ENCODE measurements at places on chromosomes 3 and 15. TPM values are rescaled to one million over a fixed set of nuclear protein-coding genes. Genes with fewer than 3 reads are reported as not detected.
A peak's percentile ranks its signal among the peaks of the same experiment; 100 is the strongest.

- no peaks in the 10 kb centered on the region for H3K36me3 ChIP-seq
- no peak for DNase-seq
- H3K4me1 ChIP-seq, result no peaks in the 10 kb centered on the region
- H3K27ac ChIP-seq, result no peak overlapping the region
Observed at GRCh38 chr3:94360987-94361386, 298.1 kb downstream of the NSUN3 start.

DNA sequence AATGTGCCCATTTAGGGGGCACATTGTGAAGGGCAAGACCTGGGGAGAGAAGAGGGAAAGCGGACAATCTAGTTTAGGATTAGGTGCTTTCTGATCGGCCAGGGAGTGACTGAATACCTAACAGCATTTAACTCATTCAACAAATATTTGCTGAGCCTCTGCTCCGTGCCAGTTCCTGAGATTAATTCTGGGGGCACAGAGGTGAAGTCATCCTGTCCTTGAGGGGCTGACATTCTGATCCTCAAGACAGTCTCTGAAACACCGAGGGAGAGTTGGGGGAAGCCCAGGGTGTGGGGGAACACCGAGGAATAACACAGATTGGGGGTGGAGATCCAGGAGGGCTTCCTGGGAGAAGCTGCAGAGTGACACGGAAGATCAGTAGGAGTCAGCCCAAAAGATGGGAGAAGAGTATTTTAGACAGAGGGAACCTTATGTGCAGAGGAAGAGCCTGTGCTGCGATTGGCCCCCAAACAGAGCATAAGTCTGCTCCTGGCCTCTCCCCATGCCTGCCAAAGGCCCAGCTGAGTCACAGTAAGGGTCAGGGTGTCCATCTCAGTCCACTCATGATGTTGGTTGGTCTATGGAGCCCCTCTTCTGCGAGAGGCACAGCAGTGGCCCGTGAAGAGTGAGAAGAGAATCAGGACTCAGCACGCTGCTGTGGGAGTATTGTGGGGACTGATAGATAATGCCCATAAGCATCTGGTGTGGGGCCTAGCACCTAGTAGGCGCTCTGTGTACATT, 60.2 kb downstream of the AMOTL2 start:
- DNase-seq, result no peak
- H3K4me3 ChIP-seq, result no peak overlapping the region
- no peak overlapping the region for H3K27ac ChIP-seq

DNA sequence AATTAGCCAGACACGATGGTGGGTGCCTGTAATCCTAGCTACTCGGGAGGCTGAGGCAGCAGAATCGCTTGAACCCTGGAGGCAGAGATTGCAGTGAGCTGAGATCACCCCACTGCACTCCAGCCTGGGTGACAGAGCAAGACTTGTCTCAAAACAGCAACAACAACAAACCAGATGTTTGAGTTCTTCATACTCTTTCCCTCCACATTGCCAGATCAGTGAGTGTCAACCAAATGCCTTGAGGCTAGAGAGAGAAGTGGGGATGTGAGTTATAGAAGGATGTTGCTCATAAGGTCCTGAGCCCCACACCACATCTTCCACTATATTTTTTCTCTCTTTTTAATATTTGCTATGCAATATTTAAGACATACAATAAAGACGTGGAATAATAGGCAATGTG, 19.8 kb downstream of the MAPKBP1 start:
- no peaks in the 10 kb centered on the region for H3K27me3 ChIP-seq
- no peaks in the 10 kb centered on the region for H3K36me3 ChIP-seq
- no peak for DNase-seq
- no peak overlapping the region for H3K27ac ChIP-seq
- H3K4me3 ChIP-seq, result no peak overlapping the region

DNA sequence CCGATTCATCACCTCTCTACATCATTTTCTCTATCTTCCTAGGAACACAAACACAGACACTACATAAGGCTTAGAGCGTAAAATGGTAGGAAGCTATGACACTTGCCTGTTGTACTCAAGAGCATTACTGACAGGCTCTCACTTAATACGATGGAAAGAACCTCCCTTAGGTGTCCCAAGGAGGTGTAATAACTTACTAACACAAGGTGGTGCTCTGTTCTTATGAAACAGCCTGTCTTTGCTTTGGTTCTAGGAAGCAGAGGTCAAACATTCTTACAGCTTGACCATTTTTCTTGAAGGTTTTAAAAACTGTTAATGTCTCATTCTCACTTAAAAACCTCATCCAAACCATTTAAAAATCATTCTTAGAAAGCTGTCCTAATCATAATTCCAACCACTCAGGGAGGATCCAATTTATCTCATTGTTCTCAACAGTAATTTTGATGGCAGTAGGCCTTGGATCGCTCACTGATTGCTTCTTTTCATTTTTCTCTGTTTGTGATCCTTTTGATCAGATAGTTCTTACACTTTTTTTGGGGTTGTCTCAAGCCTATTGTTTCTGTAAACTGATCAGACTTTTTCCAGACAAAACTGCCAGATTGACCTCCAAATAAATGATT, 317.8 kb upstream of the AGTR1 start:
- no peak overlapping the region for H3K4me3 ChIP-seq
- no peaks in the 10 kb centered on the region for H3K36me3 ChIP-seq
- no peaks in the 10 kb centered on the region for H3K27me3 ChIP-seq

GRCh38 chr3:175378348-175378747, 519.2 kb downstream of the NAALADL2 start:
- H3K4me1 ChIP-seq, result no peaks in the 10 kb centered on the region
- no peak overlapping the region for H3K27ac ChIP-seq
- DNase-seq, result no peak
- no peak overlapping the region for H3K4me3 ChIP-seq
- no peaks in the 10 kb centered on the region for H3K36me3 ChIP-seq

ROPN1B gene
- not detected for total RNA-seq

PTX3 gene
- total RNA-seq, result not detected

GRCh38 chr3:71444028-71444860, 139.3 kb downstream of the FOXP1 start:
- peak overlapping the region; percentile 98 for H3K27ac ChIP-seq
- peak; percentile 61 for DNase-seq
- peaks cover 90% of the 10 kb centered on the region for H3K4me1 ChIP-seq
- H3K36me3 ChIP-seq, result peaks cover 26% of the 10 kb centered on the region
- peak overlapping the region; percentile 76 for H3K4me3 ChIP-seq

DNA sequence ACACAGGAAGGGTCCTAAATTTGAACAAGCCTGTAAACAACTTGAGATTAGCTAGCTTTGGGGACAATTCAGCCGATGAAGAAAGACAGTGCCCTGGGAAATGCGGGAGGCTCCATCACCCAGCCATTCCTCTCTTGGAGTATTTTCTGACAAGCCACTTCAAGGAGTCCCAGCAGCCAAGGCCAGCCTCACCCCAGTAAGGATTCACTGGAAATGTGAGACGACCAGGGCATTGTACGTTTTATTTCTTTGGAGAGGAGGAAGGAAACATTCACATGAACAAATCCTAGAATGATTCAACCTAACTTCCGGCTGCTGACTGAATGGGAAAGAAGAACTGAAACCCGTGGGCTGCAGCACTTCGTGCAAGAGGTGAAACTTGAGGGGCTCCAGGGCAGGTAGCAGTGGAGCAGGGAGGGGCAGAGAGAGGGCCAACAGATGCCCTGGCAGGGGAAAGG, 116.4 kb upstream of the ARHGEF3 start:
- peaks cover 81% of the 10 kb centered on the region for H3K4me1 ChIP-seq
- no peaks in the 10 kb centered on the region for H3K27me3 ChIP-seq
- peak overlapping the region; percentile 7 for H3K4me3 ChIP-seq
- peak overlapping the region; percentile 98 for H3K27ac ChIP-seq
- DNase-seq, result peak; percentile 76
- H3K36me3 ChIP-seq, result peaks cover 13% of the 10 kb centered on the region

GRCh38 chr3:182092662-182093262, 381.0 kb downstream of the SOX2 start:
- H3K36me3 ChIP-seq, result no peaks in the 10 kb centered on the region
- no peak overlapping the region for H3K27ac ChIP-seq
- H3K27me3 ChIP-seq, result no peaks in the 10 kb centered on the region
- no peaks in the 10 kb centered on the region for H3K4me1 ChIP-seq
- no peak overlapping the region for H3K4me3 ChIP-seq
- no peak for DNase-seq

- no peaks in the 10 kb centered on the region for H3K36me3 ChIP-seq
- H3K4me3 ChIP-seq, result no peak overlapping the region
- DNase-seq, result no peak
- H3K4me1 ChIP-seq, result no peaks in the 10 kb centered on the region
- no peaks in the 10 kb centered on the region for H3K27me3 ChIP-seq
- no peak overlapping the region for H3K27ac ChIP-seq
Observed at GRCh38 chr3:175227126-175227525, 368.0 kb downstream of the NAALADL2 start.

OR5H2 gene
- total RNA-seq, result not detected

SLC9C1 gene
- total RNA-seq, result not detected

DNA sequence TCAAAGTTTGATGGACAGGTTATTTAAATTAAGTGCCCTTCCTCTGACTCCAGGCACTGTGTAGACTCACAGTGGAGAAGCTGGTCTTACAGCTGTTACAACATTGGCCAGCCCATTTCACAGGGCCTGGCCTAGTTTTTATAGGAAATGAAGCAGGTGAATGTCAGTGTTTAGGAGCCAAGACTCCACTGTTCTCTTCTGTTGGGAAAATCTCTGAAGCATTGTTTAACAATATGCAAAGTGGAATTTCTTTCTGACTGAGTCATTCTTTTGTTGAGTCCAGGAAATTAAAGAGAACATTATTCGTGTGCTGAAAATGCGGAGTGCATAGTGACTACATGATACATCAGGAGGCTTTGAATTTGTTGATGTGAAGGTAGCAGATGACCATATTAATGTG, 64.7 kb downstream of the ARRDC4 start:
- H3K4me3 ChIP-seq, result no peak overlapping the region
- no peak for DNase-seq
- no peaks in the 10 kb centered on the region for H3K4me1 ChIP-seq

GRCh38 chr3:192057261-192057660, 596.3 kb downstream of the PYDC2 start:
- H3K36me3 ChIP-seq, result no peaks in the 10 kb centered on the region
- H3K4me3 ChIP-seq, result no peak overlapping the region
- DNase-seq, result no peak
- H3K27ac ChIP-seq, result no peak overlapping the region
- H3K4me1 ChIP-seq, result no peaks in the 10 kb centered on the region

DNA sequence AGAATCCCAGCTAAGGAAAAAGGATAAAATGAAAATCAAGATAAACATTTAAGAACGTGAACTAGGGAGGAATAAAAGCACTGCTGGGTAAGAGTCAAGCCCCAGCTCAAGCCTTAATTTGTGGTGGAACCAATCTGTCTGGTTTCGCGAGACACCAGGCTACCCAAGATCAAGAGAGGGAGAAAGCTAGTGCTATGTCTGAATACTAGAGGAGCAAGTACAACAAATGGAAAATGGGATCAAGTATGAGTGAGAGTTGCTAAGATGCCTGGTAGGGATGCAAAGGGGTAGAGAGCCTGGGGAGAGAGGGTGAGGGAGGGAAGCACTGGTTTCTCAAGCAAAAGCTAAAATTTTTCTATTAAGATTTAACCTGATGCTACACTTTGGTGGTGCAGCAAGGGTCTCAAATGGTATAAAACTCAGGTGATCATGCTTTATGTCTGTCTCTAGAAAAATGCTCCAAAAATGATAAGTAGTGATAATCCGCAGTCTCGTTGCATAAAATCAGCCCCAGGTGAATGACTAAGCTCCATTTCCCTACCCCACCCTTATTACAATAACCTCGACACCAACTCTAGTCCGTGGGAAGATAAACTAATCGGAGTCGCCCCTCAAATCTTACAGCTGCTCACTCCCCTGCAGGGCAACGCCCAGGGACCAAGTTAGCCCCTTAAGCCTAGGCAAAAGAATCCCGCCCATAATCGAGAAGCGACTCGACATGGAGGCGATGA, 1.7 kb upstream of the SETD5 start:
- peaks cover 55% of the 10 kb centered on the region for H3K4me1 ChIP-seq
- H3K27ac ChIP-seq, result peak overlapping the region; percentile 94
- H3K36me3 ChIP-seq, result peaks cover 61% of the 10 kb centered on the region
- DNase-seq, result no peak
- H3K4me3 ChIP-seq, result peak overlapping the region; percentile 92
- H3K27me3 ChIP-seq, result no peaks in the 10 kb centered on the region

GRCh38 chr15:64224511-64224910, 61.7 kb upstream of the PPIB start:
- H3K27me3 ChIP-seq, result no peaks in the 10 kb centered on the region
- H3K27ac ChIP-seq, result no peak overlapping the region
- no peak for DNase-seq
- no peak overlapping the region for H3K4me3 ChIP-seq
- peaks cover 27% of the 10 kb centered on the region for H3K36me3 ChIP-seq

CCR3 gene
- total RNA-seq, result not detected

C3orf20 gene
- total RNA-seq, result 0.14 TPM

C15orf62 gene
- total RNA-seq, result 0.50 TPM

DNA sequence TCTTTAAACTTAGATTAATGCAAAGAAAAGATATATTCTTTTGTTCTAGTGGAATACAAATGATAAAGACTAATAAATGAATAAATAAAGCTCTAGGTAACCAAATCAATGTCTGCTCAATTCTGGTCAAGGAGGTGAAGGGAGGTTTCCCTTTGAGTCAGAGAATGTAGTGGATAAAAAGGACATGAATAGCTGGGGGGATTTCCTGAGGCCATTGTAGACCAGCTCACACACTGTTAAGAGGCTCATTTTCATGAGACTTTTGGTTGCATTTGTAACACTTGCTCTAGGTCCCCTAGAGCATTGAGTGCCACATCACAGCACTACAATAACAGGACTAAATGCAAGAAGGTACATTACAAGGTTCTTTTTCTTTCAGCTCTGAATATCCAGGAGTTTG, 170.7 kb downstream of the TIGIT start:
- H3K27ac ChIP-seq, result no peak overlapping the region
- H3K4me1 ChIP-seq, result peaks cover 12% of the 10 kb centered on the region
- DNase-seq, result no peak
- no peak overlapping the region for H3K4me3 ChIP-seq

- DNase-seq, result no peak
- no peaks in the 10 kb centered on the region for H3K27me3 ChIP-seq
- no peak overlapping the region for H3K4me3 ChIP-seq
- no peak overlapping the region for H3K27ac ChIP-seq
Observed at GRCh38 chr15:77067691-77068367, 3.1 kb downstream of the TSPAN3 start.

All from activated naive CD8-positive, alpha-beta T cell treated with anti-CD3 and anti-CD28 coated beads for 36 hours (primary cell).